Ammon's horn (tissue), 1 donor: ENCODE measurements at places on chromosomes 1 and 21.

DNA sequence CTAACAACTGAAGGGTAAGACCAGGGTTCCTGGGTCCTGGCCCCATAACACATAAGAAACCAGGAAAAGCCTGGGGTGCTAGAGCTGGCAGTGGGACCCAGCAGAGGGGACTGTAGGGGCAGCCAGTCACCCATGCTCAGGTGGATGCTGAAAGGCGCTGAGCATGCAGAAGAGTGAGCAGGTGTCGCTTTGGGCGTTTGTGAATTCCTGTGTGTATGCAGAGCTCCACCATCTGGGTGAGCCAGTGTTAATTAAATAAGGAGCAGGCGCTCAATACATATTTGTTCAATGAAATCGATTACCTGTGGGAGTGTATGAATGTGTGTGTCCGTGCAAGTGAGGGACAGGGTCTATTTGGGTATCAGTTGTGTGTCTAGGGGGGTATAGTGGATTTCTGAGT, 499 bp downstream of the C1QA start:
- no peak for DNase-seq

DNA sequence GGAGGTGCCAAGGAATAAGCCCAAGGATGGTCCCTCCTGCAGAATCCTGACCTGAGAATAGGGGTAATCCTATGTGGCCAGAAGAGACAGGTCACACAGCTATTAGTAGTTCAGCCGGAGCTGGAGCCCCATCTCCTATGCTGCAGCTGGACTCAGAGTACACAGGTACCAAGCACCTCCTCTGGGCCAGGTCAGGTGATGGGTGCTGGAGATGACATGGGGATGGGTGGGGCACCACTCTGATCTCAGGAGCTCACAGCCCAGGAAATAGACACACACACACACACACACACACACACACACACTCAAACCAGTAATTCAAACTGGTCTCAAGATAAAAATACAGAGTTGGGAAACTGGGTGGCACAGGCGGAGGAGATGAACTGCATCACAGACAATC, 54.2 kb upstream of the SSBP3 start:
- DNase-seq = no peak

- peak; percentile 41 for DNase-seq
These were observed 539 bp downstream of the CGN start for GRCh38 chr1:151511636-151512215.

DNA sequence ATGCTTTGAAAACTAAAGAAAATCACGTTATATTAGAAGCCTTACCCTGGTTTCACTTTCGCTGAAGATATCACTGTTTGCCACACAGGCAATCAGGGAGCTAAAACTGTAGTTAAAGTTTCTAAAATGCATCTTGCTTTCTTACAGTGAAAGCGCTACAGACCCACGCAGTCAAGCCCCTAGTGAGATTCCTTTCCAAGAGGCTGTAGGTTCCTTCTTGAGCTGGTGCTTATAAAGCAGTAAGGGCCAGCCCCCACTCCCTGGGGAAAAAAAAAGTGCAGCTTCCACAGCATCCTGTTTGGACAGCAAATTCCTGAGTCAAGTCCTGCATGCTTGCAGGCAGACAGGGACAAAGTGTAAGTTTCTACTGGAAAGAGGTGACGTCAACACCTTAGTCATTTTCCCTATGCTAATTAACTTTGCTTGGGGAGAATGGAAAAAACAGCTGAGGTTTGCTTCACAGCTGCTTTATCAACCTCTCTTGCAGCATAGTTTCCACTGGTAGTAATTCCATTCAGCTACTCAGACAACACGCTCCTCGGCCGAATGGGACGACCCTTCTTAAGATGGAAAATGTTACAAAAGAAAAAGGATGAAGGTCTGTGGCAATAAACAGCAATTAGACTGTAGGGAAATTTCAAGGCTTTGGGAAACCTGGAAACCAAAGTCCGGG, 14.7 kb upstream of the KCNE1 start:
- DNase-seq = peak; percentile 58

DNA sequence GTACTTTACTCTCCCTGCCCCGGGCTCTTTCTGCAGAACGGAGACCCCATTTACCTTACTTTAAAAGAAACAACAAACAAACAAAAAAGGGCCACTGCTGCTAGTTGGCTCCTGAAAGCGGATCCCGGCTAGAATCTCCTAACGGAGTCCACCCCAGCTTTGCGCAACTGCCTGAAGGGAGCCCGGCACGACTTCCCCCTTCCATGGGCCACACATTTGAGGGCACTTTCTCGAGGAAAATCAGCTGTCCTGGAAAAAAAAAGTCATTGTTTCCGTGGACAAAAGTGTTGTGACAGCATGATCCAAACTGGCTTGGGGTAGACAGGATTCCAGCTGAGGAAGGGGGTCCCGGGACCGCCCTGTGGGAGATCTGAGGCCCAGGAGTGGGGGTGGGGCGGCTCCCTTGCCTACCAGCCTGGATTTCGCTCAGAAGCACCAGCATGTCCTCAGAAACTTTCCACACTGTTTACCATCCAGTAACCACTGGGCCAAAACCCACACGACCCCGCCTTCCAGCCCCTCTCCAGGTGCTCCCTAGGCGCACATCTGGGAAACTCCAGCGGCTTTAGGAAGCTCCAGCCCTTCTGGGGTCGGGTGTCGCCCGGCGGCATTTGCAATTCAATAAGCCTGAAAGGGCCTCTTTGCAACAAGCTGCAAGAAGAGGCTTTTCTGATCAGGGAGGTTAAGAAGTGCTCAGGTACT, 4.8 kb downstream of the RIPK4 start:
- DNase-seq = no peak

GRCh38 chr1:67677408-67677807, 7.6 kb upstream of the GADD45A start:
- DNase-seq = no peak

DNA sequence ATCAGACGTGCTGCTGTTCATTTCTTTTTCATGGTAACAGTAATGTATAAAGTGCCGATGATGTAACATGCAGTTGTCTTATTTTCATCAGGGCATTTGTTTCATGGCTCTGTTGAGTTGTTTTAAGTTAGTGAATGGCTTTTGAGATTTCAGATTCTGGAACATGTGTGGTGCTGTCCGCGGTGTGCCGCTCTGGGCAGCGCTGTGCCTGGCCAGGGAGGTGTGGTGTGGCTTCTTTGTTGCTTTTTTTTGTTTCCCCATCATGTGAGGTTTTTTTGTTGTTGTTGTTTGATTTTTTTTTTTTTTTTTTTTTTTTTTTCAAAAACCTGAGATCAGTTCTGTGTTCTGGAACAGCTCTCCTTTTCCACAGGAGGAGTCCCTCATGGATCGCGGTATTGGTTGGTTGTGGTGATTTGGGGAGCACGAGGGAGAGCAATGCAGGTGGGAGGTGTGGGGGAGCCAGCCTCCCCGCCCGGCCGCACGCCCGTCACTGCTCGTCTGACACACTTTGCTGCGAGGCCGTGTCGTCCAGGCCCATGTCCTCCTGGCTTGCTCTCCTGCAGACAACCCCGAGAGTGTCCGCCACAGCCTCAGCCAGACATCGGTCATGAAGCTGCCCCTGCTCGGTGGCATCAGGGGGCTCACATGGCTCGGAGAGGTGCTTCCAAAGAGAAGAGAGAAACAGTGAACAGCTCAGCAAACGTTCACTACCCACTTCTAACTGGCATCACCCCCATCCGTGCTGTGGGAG, 33.6 kb downstream of the NTPCR start:
- DNase-seq = no peak

GRCh38 chr1:33370827-33371226, 49.9 kb upstream of the A3GALT2 start:
- DNase-seq = no peak

DNA sequence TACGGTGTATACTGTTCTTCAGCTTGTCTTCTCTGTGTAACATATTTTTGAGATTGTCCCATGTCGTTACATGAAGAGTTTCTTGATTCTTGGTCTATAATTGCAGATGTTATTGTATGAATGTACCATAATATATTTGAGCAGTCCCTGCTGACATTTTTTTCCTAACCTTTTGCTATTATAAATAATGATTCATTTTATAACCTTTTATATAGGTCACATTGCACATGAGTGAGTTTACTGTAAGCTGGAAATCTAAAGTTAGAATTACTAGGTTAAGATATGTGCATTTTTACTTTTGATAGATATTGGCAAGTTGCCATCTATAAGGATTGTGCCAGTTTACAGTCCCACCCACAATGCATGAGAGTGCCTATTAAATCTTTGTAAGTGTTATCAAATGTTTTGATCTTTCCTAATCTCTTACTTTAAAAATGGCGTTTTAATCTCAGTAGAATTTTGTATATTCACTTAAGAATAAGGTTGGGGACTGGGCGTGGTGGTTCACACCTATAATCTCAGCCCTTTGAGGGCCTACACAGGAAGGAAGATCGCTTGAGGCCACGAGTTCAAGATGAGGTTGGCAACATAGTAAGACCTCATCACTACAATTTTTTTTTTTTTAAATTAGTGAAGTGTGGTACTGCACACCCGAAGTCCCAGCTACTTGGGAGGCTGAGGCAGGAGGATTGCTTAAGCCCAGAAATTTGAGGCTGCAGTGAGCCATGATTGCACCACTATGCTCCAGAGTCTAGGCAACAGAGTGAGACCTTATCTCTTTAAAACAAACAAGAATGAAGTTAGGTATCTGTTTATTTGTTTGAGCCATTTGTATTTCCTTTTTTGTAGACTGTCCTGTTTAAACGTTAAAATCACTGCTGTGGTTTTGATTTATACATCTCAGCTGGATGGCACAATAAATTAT, 36.5 kb downstream of the ZMYM1 start:
- DNase-seq = no peak

DNA sequence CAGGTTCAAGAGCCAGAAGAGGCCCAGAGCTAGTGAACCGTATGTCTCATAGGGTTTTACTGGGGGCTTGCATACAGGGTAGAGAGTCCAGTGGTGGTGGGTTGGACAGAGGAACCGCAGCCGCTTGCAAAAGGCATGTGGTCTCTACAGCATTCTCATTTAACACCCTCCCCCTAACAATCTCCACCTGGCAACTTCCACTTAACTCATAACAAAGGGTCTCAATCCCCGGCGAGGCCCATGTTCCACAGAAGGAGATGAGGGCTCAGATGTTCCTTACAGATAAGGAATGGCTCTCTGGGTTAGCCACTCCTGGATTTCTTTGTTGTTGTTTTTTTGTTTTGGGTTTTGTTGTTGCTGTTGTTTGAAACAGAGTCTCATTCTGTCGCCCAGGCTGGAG, 106.1 kb downstream of the APP start:
- no peak for DNase-seq

DNA sequence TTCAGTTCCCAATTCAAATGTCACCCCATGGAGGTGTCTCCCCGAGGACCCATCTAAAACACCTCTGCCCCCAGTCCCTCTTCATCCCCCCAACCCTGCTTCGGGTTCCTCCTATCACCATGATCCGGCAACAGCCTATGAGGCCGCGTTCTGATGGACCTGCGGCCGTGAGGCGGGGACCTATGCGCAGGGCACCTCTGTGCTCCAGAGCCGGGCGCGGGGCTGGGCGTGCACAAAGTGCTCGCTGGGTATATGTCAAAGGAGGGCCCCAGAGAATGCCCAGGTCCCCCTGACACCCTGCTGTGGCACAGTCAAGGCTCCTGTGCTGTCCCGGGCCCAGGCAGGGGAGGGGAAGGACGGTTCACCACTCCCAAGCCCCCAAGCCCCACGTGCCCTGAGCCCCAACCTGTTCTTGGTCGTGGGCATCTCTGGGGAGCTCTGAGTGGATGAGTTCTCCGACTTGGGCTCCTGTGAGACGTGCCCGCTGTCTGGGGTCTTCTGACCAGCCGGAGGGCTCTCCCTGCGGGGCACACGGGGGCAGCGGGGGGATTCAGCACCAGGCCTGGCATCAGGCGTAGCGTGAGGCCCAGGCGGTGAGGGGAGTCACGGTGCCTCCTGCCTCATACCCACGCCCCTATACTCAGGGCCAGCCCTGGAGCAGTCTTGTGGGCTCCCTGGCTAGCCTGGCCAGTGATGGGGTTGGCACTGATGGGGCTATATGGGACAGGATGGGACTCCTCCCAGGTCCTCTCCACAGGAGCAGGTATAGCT, 67.7 kb downstream of the RAP1GAP start:
- DNase-seq = no peak

DNA sequence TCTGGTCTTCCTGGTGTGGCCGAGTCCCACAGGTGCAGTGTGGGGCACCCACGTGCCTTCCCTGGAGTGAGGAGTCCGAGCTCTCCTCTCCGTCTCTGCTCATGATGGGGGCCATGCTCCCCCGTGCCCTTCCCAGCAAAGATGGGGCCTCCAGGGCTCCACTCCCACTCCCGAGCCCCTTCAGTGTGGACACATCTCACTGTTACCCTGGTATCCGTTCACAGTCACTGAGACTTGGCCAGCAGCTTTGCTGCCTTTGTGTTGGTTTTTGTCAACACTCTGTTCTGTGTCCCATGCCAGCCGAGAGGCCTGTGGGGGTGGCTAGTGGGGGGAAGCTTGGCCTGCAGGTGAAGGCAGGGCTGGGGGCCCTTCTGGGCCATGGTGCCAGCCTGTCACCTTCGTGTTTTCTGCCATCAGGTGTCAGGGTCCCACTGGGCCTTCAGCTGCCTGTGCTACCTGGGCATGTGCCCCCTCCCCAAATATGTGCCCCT, 46.9 kb upstream of the POFUT2 start:
- DNase-seq = no peak

DNA sequence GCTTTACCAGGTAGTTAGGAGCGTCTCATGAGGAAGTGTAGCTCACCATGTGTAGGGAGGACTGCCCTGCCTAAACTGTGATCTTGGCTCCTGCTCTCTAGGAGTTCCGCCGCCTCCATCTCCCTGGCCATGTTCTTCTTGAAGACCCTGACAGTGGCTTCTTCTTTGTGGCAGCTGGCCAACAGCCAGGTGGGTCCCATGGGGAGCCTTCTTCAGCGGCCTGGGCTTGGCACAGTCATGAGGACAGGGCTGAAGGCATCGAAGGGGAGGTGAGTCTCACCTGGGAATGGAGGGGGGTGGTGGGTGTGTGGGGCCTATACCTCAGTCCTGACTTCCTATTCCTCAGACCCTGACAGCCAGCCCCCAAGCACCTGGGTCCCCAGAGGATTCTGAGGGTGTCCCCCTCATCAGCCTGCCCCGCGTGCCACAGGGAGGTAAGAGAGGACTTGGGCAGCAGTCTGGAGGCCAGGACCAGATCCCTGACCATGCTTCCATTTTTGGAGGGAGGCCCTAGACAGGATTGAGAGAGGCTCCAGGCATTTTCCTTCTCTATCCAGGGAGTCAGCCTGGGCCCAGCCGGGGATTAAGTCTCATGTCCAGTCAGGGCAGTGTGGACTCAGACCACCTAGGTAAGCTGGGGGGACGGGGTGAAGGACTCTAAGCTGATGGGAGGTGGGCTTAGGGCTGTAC, 21.4 kb downstream of the HYI start:
- no peak for DNase-seq

- no peak for DNase-seq
These were observed 3.0 kb downstream of the OLFM3 start for GRCh38 chr1:101993710-101994109.

DNA sequence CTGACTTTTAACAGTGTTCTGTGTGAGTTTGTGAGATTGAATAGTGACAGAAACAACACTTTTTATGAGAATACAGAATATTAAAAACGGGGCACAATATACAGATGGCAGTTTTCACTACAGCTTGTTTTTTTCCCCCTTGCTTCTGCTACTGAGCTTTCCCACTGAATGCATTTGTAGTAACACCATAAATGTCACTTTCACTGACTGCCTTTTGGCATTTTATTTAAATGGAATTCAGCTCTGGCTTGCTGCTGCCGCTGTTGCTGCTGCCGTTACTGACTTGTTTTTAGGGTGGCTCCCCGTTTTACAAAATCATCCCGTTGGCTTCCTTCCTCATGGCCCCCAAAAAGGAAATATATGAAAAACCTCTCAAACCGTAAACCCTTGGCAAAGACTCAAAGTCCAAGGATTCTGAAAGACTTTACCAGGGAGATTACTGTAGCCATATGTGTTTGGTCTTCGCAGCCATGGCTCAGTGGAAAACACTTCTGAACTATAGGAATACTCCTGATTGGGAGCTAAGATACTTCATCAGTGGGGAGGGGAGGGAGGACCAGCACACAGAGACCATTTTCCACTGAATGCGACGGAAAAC, 151.0 kb downstream of the NUF2 start:
- DNase-seq = no peak
